Vagina (tissue), 2 donors: ENCODE measurements at places on chromosomes 11 and 22.

GRCh38 chr11:62804310-62805075 lies 747 bp downstream of the NXF1 start:
- no peak for DNase-seq

DNA sequence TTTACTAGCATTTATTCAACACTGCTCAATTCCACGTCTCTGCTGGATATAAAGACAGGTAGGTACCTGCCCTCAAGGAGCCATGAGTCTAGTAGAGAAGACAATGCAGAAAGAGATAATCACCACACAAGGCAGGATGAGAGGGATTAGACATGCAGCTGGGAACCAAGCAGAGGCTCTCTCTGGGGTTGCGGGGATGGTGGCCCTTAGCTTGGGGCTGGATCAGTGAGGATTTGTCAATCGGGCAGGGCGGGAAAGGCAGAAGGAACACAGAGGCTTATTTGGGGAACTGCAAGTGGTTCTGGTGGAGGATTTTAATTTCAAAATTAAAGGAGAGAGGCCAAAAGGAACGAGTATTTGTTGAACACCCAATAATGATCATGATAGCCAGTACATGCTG lies 8.5 kb upstream of the DMC1 start:
- no peak for DNase-seq

DNA sequence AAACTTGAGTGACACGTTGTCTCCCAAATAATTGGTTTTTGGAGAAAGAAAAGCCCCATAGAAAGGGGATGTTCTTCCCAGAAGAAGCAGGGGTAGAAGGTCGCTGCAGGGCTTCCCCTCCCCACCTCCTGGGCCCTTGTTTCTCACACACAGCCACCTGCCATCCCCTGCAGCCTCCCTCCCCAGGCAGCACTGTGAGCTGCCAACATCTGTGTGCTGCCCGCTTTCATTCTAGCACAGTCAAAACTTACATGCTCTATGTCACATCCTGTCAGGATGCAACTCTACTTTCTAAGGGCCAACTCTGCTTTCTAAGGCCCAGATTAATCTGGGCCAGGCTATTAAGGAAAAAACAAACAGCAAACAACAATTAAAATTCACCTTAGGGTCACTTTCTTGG lies 309.4 kb upstream of the ZC3H12C start:
- no peak for DNase-seq

- no peak for DNase-seq
Measured at GRCh38 chr11:120248551-120249278, 8.8 kb downstream of the POU2F3 start.
